Stimulated activated CD8-positive, alpha-beta memory T cell treated with anti-CD3 and anti-CD28 coated beads, Interleukin-15, amount 100 ng/mL, for 48 hours (primary cell): ENCODE measurements at places on chromosomes 2 and 18.

DNA sequence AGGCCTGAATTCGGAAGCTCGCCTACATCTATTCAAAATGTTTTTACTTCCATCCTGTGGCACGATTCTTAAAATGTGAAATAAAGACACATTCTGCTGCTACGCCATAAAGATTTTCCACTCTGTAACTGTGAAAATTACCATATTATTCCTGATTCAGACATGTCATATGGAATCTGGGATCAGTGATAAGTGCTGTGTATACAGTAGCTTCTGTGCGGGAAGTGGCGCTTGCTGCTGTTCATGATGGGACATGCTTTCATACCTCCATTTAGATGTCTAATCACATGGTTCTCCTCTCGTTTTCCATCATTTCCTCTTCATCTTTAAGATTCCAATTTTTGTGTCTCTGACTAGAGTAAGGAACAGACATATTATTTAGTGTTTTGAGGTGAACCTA is 163.2 kb downstream of the TMEM182 start:
- DNase-seq, result no peak

GRCh38 chr2:99028558-99028957 is 92.5 kb upstream of the CRACDL start:
- DNase-seq, result no peak

- DNase-seq, result no peak
Observed at GRCh38 chr2:179442206-179442605, 177.6 kb upstream of the SESTD1 start.

- DNase-seq, result no peak
Observed at GRCh38 chr2:235206399-235206798, 254.6 kb downstream of the SH3BP4 start.

- no peak for DNase-seq
Observed at GRCh38 chr2:130374587-130375290, 18.9 kb downstream of the PTPN18 start.

- no peak for DNase-seq
Observed at GRCh38 chr2:147511491-147511948, 333.3 kb upstream of the ACVR2A start.

- no peak for DNase-seq
Observed at GRCh38 chr2:85106489-85107180, 26.6 kb upstream of the TCF7L1 start.

DNA sequence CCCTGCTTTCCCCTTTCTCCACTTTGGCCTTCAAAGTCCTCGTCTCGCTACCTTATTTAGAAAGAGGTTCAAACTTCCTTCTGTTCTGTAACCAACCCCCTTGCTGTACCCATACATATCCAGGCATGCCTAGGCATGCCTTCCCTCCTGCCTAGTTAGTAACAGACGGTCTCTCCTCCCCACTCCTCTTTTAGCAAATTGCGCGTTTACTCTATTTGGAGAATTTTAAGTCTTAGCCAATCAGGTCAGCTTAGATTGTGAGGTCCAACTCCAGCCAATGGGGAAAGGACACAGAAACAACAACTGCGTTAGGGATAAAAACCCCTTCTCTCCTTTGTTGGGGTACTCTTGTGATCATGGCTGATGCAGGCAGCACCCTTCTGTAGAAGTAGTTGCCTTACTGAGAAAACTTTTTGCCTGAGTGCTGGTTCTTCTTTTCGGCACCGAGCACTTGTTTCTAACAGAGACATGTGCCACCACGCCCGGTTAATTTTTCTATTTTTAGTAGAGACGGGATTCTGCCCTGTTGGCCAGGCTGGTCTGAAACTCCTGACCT is 85.9 kb upstream of the FOXI3 start:
- no peak for DNase-seq

GRCh38 chr2:16197504-16198147 is 257.3 kb downstream of the MYCN start:
- DNase-seq, result no peak

DNA sequence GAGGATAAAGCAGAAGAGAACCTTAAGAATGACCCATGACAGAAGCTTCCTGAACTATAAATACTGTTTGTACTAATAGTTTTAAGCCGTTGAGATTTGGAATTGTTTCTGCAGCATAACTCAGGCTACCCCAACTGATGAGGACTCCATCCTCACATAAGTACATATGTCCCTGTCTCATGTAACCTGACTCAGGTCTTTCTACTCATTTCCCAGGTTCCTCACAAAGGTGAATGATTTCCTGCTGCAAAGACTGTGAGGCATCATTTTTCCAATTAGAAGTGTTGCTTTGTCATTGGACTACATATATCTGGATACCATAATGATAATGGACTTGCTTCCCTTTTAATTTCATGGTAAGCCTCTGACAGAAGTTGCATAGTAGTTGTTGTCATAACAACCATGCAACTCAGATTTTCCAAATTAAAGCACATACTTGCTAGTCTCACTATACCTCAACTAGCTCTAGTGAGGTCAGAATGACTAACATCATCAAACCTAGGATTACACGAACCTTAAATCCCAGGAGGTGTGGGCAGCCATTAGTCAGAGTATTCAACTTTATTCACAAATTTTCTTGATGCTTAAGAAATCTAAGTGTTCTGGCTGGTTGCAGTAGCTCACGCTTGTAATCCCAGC is 38.0 kb upstream of the NEDD4L start:
- no peak for DNase-seq

GRCh38 chr2:156457523-156458517 is 21.6 kb downstream of the GPD2 start:
- no peak for DNase-seq

DNA sequence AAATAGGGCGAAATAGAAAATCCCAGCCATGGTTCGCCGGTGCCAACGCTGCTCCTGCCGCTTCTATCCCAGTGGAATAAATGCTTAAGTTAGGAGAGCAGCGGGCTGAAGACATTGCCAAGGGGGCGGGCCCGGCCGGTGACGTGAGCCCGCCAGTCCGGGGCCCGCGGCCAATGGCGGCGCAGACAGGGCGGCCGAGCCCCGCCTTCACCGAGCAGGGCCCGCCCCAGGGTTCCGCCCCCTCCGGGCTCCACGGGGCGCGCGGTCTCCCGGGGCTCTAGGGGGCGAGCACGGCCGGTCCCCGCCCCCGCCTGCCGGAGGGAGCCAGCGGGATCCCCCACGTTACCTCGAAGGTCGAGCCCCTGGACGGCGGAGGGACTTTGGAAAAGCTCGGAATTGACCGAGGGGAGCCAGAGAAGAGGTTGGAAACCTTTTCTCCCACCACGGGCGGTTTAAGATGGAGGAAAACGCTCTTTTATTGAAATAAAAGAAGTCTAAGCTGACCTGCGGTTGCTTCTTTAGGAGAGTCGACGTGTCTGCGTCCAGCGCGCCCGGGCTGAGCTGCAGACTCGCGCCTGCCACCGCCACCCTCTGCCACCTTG is at the start of gene EPHA4:
Gene EPHA4 (minus strand): TSS at position 86 of the 602 bp plus-strand sequence. CDS start 56 bp downstream, at position 30.
- peak; percentile 71 for DNase-seq

DNA sequence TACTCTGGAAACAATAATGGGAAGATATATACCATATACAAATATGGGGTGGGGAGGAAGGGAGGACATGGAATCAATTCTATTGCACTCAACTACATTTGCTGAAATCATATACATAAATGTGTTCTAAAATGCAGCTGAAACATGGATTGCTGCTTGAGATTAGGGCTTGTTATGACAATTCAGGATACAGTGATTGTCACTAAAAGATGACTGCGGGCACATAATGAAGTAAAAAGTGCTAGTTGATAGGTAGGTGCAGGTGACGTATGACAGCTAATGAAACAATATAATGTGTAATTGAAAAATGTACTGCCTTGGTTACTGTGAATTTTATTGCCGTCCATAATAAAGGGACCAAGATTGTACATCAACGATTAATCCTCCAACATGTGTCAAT is 1062.1 kb upstream of the FANCL start:
- no peak for DNase-seq

DNA sequence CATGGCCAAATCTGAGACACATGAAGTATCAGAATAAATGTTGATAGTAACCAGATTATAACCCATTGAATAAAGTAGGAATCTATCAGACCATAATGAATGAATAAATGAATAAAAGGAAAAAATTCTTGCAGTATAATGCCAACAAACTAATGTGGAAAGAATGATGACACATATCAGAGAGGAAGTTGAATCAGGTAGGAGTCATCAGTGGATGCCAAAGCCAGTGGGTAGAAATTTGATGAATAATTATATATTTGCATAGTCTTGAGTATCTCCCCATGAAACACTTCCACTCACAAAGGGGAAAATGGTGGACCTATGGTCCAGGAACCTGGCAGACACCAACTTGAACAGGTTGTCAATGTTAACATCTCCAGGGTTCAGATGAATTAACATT is 68.6 kb downstream of the GALNT3 start:
- DNase-seq, result no peak

GRCh38 chr2:41771710-41772109 is 276.1 kb upstream of the PKDCC start:
- no peak for DNase-seq

GRCh38 chr2:31031132-31031706 is 107.0 kb downstream of the GALNT14 start:
- no peak for DNase-seq

DNA sequence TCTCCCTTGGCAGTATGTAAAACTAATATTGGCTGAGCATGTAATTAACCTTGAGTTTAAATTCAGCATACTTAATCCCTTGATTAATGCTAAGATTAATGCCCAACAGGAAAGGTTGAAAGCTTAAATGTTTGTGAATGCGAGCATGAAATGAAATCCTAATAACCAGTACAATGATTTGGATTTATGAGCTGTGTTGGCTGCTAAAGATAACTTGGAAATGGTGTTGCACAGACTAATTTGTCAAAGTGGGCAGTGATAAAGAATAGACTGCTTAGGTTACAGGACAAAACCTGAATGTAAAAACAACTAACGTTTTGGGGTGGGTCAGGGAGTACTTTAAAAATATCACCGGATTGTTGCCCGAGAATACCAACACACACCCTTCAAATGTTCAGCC is 70.6 kb downstream of the MGAT5 start:
- no peak for DNase-seq

DNA sequence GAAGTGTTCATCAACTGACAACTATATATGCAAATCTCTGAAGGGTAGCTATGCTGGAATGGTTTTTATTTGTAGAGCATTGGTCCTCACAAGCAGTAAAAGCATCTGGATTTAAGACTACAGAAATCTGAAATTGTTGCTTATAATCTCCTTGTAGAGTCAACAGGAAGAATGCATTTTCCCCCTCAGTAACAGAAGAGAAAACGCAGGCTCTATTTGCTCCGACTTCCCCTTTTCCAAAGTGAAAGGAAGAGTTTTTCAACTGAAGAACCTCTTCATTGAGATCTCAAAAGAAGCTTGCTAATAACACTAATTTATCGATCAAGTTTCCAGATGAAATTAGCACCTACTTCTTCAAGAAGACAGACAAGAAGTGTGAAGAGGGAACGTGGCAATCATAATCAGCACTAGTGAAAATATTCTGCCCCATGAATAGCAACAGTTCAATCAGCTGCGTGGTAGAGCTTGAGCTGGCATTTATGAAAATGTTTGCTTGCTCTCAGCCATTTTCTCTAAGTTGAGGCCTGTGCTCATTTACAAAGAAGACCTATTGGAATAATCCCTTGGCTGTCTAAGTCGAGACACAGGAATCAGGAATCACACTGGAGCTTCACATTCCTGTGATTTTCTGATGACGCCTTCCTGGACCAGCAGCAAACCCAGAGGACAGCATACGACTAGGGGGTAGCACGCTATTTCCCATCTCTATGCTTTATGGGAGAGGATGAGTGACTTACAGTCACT is 43.7 kb downstream of the TGIF1 start:
- no peak for DNase-seq

DNA sequence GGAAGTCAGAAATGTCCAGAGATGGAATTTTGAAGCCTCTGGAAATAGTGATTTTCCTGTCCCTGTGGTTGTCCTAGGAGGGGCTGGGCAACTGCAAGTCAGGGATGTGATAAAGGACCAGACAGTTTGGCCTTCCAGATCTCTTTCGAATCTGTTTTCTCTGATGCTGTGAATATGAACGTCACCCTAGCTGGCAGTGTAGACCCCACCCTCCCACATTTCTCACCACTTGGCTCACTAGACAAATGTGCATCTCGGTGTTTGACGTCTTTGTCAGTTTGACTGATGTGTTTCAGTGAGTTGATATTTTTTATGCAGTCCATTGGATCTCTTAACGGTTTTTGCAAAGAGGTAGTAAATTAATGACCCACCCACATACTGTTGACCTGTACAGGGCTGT is 301.2 kb downstream of the TNS1 start:
- DNase-seq, result no peak

GRCh38 chr2:163692611-163693482 is 43.0 kb downstream of the FIGN start:
- DNase-seq, result no peak

- no peak for DNase-seq
Observed at GRCh38 chr2:46748735-46749531, 166.7 kb downstream of the MCFD2 start.

- DNase-seq, result no peak
Observed at GRCh38 chr18:48064978-48065600, 134.6 kb upstream of the SMAD2 start.

- DNase-seq, result no peak
Observed at GRCh38 chr2:111710613-111711012, 173.4 kb downstream of the ANAPC1 start.

- peak; percentile 19 for DNase-seq
Observed at GRCh38 chr2:196200557-196200956, 29.2 kb upstream of the STK17B start.
